ENCODE measurements at places on chromosomes 16 and 17. TPM values are rescaled to one million over a fixed set of nuclear protein-coding genes. Genes with fewer than 3 reads are reported as not detected.

- DNase-seq: no peak
- H3K27ac ChIP-seq: no peak overlapping the region
- peaks cover 22% of the 10 kb centered on the region for H3K27me3 ChIP-seq
Observed at GRCh38 chr17:76515274-76515949, 14.2 kb upstream of the RHBDF2 start.

The ADAMTS18 gene
- not detected for total RNA-seq

GRCh38 chr17:44200478-44201155 lies 933 bp upstream of the ATXN7L3 start:
- H3K27me3 ChIP-seq: no peaks in the 10 kb centered on the region
- DNase-seq: no peak
- H3K36me3 ChIP-seq: peaks cover 36% of the 10 kb centered on the region
- peak overlapping the region; percentile 89 for H3K4me3 ChIP-seq
- peak overlapping the region; percentile 95 for H3K27ac ChIP-seq

DNA sequence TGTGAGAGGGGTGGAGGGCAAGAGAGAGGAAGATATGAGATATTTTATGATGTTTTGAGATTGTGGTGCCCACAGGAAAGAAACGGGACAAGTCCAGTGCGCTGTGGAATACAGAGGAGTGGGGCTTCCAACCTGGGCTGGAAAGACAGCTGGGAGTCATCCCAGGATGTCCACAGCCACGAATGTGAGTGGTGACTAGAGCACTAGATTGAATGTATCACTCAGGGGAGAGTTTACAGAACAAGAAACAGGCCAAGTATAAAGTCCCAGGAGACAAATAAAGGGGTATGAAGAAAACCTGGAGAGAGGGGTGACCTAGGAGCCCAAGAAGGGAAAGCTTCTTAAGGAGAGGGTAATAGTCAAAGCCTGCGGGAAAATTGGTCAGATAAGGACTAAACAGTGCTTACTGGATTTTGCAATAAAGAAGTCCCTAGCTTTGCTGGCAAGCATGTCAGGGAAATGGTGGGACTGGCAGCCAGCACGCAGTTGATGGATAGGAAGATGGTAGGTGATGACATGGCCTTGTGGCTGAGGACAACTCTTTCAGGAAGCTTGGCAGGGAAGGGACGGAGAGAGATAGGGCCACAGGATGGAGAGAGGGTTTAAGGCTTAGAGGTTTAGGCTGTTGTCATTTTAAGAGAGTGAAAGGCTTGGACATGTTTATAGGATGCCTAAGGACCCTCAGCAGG lies 114.5 kb downstream of the AXIN2 start:
- no peak overlapping the region for H3K4me3 ChIP-seq
- H3K27ac ChIP-seq: peak overlapping the region; percentile 2
- no peak for DNase-seq

GRCh38 chr16:71781741-71782140 lies 26.9 kb downstream of the AP1G1 start:
- H3K27me3 ChIP-seq: no peaks in the 10 kb centered on the region
- no peak for DNase-seq
- H3K27ac ChIP-seq: no peak overlapping the region

- DNase-seq: peak; percentile 65
- no peaks in the 10 kb centered on the region for H3K27me3 ChIP-seq
- H3K36me3 ChIP-seq: peaks cover 5% of the 10 kb centered on the region
- no peak overlapping the region for H3K4me3 ChIP-seq
- H3K4me1 ChIP-seq: peaks cover 7% of the 10 kb centered on the region
Observed at GRCh38 chr16:53022374-53022773, 30.3 kb downstream of the CHD9NB start.

GRCh38 chr17:4796552-4796920 lies 572 bp downstream of the PSMB6 start:
- no peaks in the 10 kb centered on the region for H3K27me3 ChIP-seq
- peak overlapping the region; percentile 96 for H3K4me3 ChIP-seq
- H3K27ac ChIP-seq: peak overlapping the region; percentile 88
- peak; percentile 20 for DNase-seq
- H3K36me3 ChIP-seq: peaks cover 20% of the 10 kb centered on the region
- peaks cover 4% of the 10 kb centered on the region for H3K4me1 ChIP-seq

GRCh38 chr17:72185564-72185963 lies 64.7 kb downstream of the SOX9 start:
- no peak overlapping the region for H3K27ac ChIP-seq
- no peak overlapping the region for H3K4me3 ChIP-seq
- no peaks in the 10 kb centered on the region for H3K27me3 ChIP-seq
- no peaks in the 10 kb centered on the region for H3K4me1 ChIP-seq
- no peaks in the 10 kb centered on the region for H3K36me3 ChIP-seq
- DNase-seq: no peak
